ENCODE measurements at places on chromosomes 2 and 18.

GRCh38 chr2:235601960-235602704, 108.3 kb downstream of the AGAP1 start:
- DNase-seq = no peak

- DNase-seq = no peak
Measured at GRCh38 chr2:132760405-132760804, 90.4 kb upstream of the LYPD1 start.

DNA sequence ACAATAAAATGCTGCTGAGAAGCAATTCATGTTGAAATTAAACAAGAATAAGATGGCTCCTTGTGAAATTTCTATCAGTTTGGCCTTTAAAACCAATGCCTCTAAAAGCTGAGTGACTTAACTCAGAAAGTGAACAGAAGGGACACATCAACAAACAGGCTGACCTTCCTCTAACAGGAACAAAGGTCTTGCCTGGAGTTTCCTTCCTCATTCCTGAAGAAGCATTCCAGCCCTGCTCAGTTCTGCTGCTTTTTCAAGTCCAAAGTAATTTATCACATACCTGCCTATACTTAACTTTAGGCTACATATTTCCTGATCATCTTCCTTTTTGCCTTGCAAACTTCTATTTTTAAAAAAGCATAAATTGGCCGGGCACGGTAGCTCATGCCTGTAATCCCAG, 14.1 kb downstream of the PTRHD1 start:
- no peak for DNase-seq

DNA sequence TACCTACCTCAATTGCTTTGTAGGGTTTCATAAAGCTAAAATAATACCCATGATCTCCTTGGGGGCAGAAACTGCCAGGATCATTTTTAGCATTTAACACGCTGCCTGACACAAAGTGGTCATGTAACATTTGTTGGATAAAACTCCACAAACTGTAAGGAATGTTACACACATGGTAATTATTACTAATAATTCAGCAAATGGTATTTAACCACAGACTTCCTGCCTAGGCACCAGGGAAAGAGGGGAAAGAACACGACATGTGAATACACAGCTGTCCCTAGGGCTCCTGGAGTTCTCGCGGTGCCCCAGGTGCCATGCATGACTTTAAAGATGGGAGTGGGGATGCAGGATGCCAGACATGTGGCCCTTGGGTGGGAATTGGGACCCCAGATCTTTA, 43.5 kb downstream of the ASAP2 start:
- no peak for DNase-seq

GRCh38 chr2:68236103-68236734, 16.1 kb downstream of the PPP3R1 start:
- DNase-seq = no peak

- DNase-seq = no peak
Measured at GRCh38 chr2:172339371-172340010, 87.9 kb upstream of the ITGA6 start.

- DNase-seq = peak; percentile 78
Measured at GRCh38 chr18:23487738-23488570, 15.4 kb upstream of the RMC1 start.

DNA sequence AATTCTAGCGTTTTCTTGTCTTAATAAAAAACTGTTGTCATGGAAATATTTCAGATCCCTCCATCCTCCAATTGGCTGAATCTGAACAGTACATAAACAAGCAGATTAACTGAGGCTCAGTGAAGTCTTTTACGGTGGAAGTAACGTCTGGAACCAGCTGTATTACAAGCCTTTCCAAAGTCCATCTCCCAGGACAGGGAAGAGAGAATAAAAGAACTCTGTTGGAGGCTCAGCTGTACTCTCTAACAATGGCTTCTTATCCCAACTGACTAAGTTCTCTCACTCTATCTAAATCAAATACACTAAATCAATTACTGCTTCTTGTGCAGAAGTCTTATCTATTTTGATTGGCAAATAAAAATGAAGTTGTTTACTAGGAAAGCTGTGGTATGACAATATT, 19.9 kb upstream of the NEDD4L start:
- no peak for DNase-seq

GRCh38 chr2:207288628-207289027, 122.9 kb upstream of the KLF7 start:
- no peak for DNase-seq

- no peak for DNase-seq
Measured at GRCh38 chr2:60804473-60804872, 48.4 kb downstream of the PAPOLG start.

GRCh38 chr2:161983331-161983651, 90.7 kb downstream of the DPP4 start:
- no peak for DNase-seq

- no peak for DNase-seq
Measured at GRCh38 chr2:66434679-66435548, at the start of gene MEIS1. Gene MEIS1 (plus strand): TSS chr2:66435125. CDS start chr2:66435857, 732 bp downstream.

DNA sequence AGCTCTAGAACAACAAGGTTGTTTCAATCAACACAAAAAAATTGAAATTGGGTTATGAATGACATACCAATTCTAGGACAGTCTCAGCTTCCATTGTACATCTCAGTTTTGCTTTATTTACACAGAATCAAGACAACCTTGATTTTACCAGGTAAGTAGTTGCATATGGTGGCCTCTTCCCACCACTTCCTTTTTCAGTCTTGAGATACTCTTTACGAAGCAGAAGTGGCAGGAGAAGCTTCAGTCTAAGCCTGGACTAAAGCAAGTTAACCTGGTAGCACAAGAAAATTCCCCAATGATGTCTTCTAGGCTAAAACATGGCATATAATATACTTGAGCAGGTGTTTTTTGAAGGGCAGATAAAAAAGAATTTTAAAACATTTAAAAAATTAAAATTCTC, 10.7 kb upstream of the FAM136A start:
- no peak for DNase-seq

DNA sequence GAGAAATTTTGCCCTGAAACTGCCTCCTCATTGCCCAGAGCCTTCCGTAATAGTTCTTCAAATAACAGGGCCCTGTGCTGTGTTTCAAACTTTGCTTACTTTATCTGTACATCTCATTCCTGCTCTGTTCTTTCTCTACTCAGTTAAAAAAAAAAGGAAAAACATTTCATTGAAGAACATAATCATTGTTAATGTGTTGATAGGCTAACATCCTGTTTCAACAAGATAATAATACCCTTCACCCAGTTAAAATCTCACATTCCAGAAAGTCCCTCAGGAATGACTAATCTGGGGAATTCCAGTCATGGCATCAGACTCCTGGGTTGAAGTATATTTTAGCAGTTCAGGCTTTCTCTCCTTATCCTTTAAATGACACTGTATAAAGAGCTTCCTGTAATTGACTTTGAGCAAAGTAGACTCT, 45.6 kb upstream of the ITGAV start:
- no peak for DNase-seq

DNA sequence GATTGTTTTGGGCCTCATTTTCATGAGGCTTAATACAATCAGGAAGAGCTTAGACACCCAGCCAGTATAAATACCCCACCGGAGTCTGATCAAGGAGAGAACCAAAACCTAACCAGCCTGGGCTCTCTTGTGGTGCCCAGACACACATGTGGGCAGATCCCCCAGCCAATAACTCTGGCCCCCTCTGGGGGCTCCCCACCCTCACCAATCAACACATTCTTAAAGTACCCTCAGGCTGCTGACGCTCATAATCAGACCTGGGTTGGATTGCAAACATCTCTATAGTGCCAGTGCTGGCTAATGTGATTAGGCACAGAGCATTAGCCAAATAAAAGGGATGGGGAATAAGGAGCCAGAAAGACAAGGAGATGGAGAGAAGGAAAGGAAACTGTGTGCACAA, 329.6 kb downstream of the BCL11A start:
- DNase-seq = no peak

- DNase-seq = no peak
Measured at GRCh38 chr2:72803626-72804320, 22.1 kb downstream of the EXOC6B start.

- no peak for DNase-seq
Measured at GRCh38 chr2:150625303-150625702, 137.8 kb upstream of the RND3 start.

Data from activated effector memory CD4-positive, alpha-beta T cell treated with anti-CD3 and anti-CD28 coated beads, Interleukin-2, amount 50 U/mL, for 16 hours (primary cell).